Activated T-cell treated with anti-CD3 and anti-CD28 coated beads, Interleukin-2, amount 50 U/mL, for 72 hours (primary cell): ENCODE measurements at places on chromosomes 5 and 9. TPM values are rescaled to one million over a fixed set of nuclear protein-coding genes. Genes with fewer than 3 reads are reported as not detected.
A peak's percentile ranks its signal among the peaks of the same experiment; 100 is the strongest.

- DNase-seq, result no peak
- H3K36me3 ChIP-seq, result peaks cover 1% of the 10 kb centered on the region
These were observed 12.4 kb downstream of the IL4 start for GRCh38 chr5:132686193-132686592.

DNA sequence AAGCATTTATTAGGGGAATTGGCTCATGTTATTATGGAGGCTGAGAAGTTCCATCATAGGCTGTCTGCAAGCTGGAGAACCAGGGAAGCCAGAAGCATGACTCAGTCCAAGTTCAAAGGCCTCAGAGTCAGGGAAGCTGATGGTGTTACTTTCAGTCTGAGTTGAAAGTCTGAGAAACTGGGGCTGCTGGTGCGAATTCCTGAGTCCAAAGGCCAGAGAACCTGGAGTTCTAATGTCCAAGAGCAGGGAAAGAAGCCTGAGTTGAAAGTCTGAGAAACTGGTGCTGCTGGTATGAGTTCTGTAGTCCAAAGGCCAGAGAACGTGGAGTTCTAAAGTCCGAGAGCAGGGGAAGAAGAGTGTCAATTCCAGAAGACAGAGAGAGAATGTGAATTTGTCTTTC is 641.1 kb downstream of the ISL1 start:
- H3K36me3 ChIP-seq, result no peaks in the 10 kb centered on the region
- no peak overlapping the region for H3K27ac ChIP-seq
- no peak overlapping the region for H3K4me3 ChIP-seq
- no peak for DNase-seq
- H3K4me1 ChIP-seq, result no peaks in the 10 kb centered on the region

PPP1R26 gene
- total RNA-seq, result 0.96 TPM

GRCh38 chr5:138449501-138450239 is 10.8 kb downstream of the REEP2 start:
- H3K4me1 ChIP-seq, result peaks cover 7% of the 10 kb centered on the region
- no peaks in the 10 kb centered on the region for H3K36me3 ChIP-seq
- H3K27me3 ChIP-seq, result no peaks in the 10 kb centered on the region
- DNase-seq, result peak; percentile 91

PRSS3 gene
- total RNA-seq, result not detected

RASGEF1C gene
- not detected for total RNA-seq

GRCh38 chr9:118652258-118652657 is 717.0 kb downstream of the BRINP1 start:
- no peaks in the 10 kb centered on the region for H3K27me3 ChIP-seq
- H3K4me3 ChIP-seq, result no peak overlapping the region
- DNase-seq, result no peak
- H3K4me1 ChIP-seq, result no peaks in the 10 kb centered on the region
- H3K27ac ChIP-seq, result no peak overlapping the region

- no peak overlapping the region for H3K4me3 ChIP-seq
- no peaks in the 10 kb centered on the region for H3K36me3 ChIP-seq
- no peak for DNase-seq
- H3K27ac ChIP-seq, result no peak overlapping the region
These were observed 64.8 kb upstream of the SLC1A1 start for GRCh38 chr9:4425319-4426045.

- H3K27ac ChIP-seq, result no peak overlapping the region
- H3K4me3 ChIP-seq, result no peak overlapping the region
- H3K27me3 ChIP-seq, result peaks cover 32% of the 10 kb centered on the region
- DNase-seq, result no peak
- H3K4me1 ChIP-seq, result peaks cover under 1% of the 10 kb centered on the region
These were observed 116.0 kb downstream of the KCNIP1 start for GRCh38 chr5:170619869-170620268.

DNA sequence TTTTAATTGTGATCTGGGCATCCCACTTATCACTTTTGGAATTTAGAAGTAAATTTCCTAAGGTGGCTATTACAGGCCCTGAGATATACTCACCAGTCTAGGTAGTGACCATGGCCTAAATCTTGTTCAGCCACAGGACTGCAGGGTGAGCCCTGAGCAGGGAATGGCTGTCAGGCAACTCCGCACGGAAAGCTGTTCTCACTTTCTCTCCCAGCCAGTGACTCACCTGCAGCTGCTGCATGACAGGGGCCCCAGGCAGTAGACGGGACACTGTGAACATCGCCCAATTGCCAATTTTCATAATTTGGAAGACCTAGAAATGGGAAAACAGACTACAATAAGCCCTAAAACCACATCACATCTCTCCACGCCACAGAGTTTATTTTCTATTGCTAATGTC is 69.6 kb upstream of the TAF1L start:
- H3K4me3 ChIP-seq, result no peak overlapping the region
- no peaks in the 10 kb centered on the region for H3K4me1 ChIP-seq
- H3K36me3 ChIP-seq, result no peaks in the 10 kb centered on the region
- DNase-seq, result no peak
- H3K27me3 ChIP-seq, result no peaks in the 10 kb centered on the region

ZDHHC11B gene
- not detected for total RNA-seq

- no peak overlapping the region for H3K27ac ChIP-seq
- peak overlapping the region; percentile 41 for H3K4me3 ChIP-seq
- no peak for DNase-seq
These were observed 4.6 kb upstream of the SLC9A3 start for GRCh38 chr5:528629-529511.

- H3K27me3 ChIP-seq, result no peaks in the 10 kb centered on the region
- no peak for DNase-seq
- H3K4me3 ChIP-seq, result no peak overlapping the region
- H3K4me1 ChIP-seq, result no peaks in the 10 kb centered on the region
- peaks cover 5% of the 10 kb centered on the region for H3K36me3 ChIP-seq
These were observed 298.6 kb upstream of the SLC24A2 start for GRCh38 chr9:20087481-20087880.

LCP2 gene
- total RNA-seq, result 190 TPM

SH3TC2 gene
- 0.24 TPM for total RNA-seq

- DNase-seq, result no peak
- H3K36me3 ChIP-seq, result no peaks in the 10 kb centered on the region
- no peak overlapping the region for H3K4me3 ChIP-seq
- H3K27ac ChIP-seq, result no peak overlapping the region
- no peaks in the 10 kb centered on the region for H3K4me1 ChIP-seq
These were observed 651.3 kb upstream of the MEF2C start for GRCh38 chr5:89534331-89534730.

DNA sequence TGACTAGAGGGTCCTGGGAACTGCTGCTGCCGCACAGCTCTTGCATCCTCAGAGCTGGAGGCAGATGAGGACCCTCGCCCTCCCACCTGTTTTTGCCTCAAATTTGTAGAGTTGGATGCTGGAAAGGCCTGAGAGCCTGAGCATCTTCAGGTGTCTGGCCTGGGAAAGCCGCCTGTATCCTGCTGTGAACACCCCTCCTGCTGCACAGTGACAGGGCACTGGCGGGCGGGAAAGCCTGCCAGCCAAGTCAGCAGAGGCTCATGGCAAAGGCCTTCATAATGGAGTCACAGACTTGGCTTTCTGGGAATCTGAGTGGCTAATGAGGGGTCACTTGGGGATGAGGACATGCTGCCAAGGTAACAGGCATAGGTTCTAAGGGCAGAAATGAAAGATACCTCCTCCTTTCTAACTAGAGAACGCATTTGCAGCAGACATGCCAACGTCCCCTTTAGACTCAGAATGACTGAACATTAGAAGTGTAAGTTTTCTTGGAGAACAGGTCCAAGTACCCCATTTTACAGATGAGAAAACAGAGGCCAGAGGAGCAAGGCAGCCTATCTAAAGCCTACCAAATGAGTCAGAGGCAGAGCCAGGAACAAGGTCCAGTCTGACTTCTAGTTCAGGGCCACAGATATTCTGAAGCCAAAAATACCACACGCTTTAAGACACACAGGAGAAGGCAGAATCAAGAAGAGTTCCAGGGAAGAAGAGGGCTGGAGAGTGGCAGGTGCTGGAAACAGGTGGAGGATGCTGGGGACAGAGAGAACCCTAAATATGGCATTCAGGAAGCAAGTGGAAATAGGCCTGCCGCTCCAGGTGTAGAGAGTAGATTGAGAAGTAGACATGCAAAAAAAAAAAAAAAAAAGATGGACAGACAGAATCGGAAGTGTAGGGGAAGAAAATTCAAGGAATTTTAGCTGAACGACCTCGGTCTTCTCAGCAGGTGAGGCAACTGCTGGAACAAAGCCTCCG is 44.1 kb downstream of the EPB41L4B start:
- no peak overlapping the region for H3K4me3 ChIP-seq
- no peaks in the 10 kb centered on the region for H3K36me3 ChIP-seq
- no peak for DNase-seq
- no peak overlapping the region for H3K27ac ChIP-seq
- H3K4me1 ChIP-seq, result no peaks in the 10 kb centered on the region
- H3K27me3 ChIP-seq, result peaks cover 19% of the 10 kb centered on the region

- peak; percentile 77 for DNase-seq
- peaks cover 25% of the 10 kb centered on the region for H3K4me1 ChIP-seq
- H3K27me3 ChIP-seq, result peaks cover 10% of the 10 kb centered on the region
These were observed 54.3 kb downstream of the PTCH1 start for GRCh38 chr9:95462249-95463147.

DNA sequence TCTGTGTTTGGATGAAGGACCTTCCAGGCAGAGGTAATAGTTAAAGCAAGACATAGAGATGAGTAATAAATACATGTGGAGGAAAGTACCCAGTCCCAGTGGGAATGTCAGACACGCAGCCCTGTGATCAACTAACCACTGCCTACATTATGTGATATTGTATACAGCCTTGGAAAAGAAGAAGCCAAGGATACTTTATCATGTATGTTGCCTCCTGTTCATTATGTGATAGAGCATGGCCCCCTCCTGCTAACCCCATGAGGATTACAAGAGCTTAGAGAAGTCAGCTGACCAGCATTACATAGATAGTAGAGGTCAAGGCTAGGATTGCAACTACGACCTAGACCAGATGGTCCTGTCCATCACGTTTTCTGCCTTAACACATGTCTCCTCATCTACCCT is 497.0 kb upstream of the TNC start:
- peaks cover 11% of the 10 kb centered on the region for H3K27me3 ChIP-seq
- no peak overlapping the region for H3K27ac ChIP-seq
- DNase-seq, result no peak
- H3K4me3 ChIP-seq, result no peak overlapping the region
- no peaks in the 10 kb centered on the region for H3K36me3 ChIP-seq
- H3K4me1 ChIP-seq, result no peaks in the 10 kb centered on the region

DNA sequence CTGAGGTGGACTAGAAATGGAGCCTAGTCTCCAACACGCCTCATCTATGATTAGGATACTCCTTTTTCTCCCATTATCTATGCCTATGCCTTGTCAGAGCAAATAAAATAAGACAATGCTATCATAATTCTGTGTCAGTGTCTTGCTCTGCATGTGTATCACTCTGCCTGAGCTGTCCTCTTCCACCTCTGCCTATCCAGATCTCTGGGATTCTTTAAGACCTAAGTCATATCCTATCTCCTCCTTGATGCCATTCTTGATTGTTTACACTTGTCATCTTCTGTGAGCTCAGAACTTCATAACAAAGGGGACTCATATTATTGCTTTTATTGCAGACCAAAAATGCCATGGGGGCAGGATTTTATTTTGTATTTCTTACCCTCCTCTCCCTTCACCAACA is 351.2 kb upstream of the C9orf72 start:
- no peaks in the 10 kb centered on the region for H3K27me3 ChIP-seq
- H3K4me1 ChIP-seq, result no peaks in the 10 kb centered on the region
- H3K27ac ChIP-seq, result no peak overlapping the region
- no peaks in the 10 kb centered on the region for H3K36me3 ChIP-seq
- no peak for DNase-seq
- H3K4me3 ChIP-seq, result no peak overlapping the region

GTF3C5 gene
- 101 TPM for total RNA-seq

SPINK13 gene
- total RNA-seq, result not detected

DNA sequence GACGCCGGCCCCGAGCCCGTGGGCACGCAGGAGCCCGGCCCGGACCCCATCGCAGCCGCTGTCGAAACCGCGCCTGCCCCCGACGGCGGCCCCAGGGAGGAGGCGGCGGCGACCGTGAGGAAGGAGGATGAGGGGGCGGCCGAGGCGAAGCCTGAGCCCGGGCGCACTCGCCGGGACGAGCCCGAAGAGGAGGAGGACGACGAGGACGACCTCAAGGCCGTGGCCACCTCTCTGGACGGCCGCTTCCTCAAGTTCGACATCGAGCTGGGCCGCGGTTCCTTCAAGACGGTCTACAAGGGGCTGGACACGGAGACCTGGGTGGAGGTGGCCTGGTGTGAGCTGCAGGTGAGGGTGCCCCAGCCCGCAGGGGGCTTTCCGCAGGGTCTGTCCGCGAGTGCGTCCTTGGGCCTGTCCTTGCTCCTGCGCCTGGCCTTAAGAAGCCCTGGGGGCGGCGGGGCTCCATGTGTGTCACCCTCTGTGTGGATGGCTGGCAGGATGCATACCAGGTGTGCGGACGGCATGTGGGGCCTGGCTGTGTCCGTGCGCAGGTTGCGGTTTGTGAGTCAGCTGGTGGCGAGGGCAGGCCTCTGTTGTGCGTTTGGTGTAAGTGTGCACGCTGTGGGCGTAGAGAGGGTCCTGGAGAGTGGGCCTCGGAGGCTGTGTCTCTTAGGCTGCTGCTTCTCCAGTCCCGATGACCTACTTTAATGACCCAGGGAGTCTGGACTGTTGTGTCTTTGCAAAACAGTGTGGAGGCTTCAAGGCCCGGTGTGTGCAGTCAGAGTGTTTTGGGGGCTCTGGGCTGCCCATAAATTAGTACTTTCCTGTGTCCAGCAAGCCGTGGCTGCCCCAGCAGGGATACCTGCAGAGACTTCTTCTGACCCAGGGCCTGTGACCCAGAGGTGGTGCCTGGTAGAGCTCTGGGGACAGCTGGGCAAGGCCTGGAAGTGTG is 1.6 kb downstream of the WNK2 start:
- H3K36me3 ChIP-seq, result no peaks in the 10 kb centered on the region
- peak overlapping the region; percentile 31 for H3K4me3 ChIP-seq
- H3K27ac ChIP-seq, result no peak overlapping the region
- DNase-seq, result no peak
- peaks cover 8% of the 10 kb centered on the region for H3K4me1 ChIP-seq

DNA sequence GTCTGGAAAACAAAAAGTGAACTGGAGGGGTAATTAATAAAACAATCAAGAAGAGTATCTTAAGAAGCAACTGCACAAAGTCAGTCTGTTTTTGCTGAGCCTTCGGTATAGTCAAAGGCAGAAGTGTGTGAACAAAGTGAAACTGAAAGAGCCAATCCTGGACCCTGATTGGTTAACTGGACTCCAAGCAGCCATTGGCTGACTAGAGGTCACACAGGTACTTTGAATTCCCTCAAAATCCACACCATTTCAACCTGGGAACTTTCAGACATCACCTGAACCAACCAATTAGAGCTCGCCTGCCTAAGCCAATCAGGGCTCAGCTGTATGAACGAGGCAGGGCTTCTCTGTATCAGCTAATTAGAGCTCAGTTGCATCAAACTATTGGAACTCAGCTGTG is 286.7 kb downstream of the TLE4 start:
- no peak for DNase-seq
- peak overlapping the region; percentile 80 for H3K27ac ChIP-seq
- H3K4me1 ChIP-seq, result peaks cover 6% of the 10 kb centered on the region
- peaks cover 3% of the 10 kb centered on the region for H3K36me3 ChIP-seq
- no peaks in the 10 kb centered on the region for H3K27me3 ChIP-seq
